ENCODE measurements at places on chromosomes 2 and 18.

DNA sequence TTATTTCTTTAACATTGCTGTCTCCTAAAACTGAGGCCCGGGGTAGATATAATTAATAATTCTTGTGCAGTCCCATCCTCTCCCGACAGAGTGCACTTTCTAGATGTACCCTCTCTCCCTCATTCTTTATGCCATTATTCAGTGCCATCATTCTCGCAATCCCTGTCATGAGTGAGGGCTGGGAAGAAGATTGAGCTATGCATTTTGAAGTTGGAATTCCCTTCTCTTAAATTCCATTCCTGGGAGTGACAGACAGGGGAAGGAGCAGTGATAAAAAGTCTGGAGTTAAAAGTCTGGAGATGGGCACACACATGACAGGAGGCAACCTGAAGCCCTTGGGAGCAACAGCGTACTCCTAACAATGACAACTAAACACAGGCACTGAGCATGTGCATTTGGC, 2.6 kb upstream of the KCNE4 start:
- no peak for DNase-seq

- no peak for DNase-seq
Observed at GRCh38 chr2:181660181-181660580, 3.3 kb upstream of the CERKL start.

DNA sequence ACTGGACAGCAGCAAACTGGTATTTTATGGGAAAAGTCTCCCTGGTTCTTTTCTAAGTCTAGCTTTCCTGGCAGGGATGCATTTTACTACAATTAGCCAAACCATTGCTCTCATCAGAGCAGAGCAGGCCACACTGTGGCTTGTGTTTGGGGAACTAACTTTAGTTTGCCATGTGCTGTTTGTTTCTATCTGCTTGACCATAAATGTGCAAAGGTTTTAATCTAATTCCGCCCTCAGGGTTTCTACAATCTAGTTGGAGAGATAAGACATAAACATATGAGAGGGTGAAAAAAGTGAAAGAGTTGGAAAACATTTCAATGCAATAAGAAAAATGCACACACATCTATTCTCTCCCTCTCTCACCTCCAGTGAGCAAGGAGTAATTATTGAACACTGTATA, 86.9 kb upstream of the MAPK4 start:
- no peak for DNase-seq

DNA sequence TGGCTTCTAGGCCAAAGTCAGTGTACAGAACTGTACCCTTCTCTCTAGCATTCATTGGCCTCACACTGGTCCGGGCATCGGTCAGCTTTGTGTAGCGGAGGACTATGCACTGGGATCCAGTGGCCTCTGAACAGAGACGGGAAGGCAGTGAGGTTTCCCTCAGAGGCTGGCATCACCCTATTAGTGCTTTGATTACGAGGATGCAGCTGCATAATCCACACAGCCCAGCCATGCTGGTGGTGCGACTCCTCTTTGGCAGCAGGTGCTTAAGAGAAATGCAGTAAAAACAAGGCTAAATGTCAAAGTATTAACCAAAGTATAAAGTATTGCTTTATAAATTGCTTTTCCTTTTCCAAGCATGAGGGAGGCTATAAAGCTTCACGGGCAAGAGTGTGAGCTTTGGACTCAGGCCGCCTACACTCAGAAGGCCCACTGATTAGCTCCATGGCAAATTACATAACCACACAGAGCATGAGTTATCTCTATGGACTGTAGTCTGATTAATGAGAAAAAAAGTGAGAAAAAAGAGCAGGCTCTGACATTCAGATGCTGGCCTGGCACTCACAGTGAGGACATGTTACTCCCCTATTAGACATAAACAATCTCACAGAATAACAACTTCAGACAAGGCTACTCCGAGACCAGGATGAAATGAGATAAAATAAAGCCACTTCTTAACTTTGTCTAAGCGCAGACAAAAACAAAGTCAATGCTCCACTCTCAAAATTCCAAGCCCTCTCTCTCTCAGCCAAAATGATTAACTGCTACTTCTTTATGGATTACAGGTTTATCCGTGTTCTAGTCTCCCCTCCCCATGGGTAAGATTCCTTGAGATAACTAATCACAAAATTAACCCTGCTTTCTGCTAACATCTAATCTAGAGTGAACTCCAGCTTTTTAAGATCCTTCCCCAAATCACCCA, 6.4 kb upstream of the CRYGC start:
- no peak for DNase-seq

GRCh38 chr2:73112026-73112912, 479 bp downstream of the RAB11FIP5 start:
- DNase-seq, result peak; percentile 45

- no peak for DNase-seq
Observed at GRCh38 chr2:175823002-175823706, 178.9 kb downstream of the LNPK start.

- DNase-seq, result no peak
Observed at GRCh38 chr2:9300829-9301453, 94.3 kb downstream of the ASAP2 start.

DNA sequence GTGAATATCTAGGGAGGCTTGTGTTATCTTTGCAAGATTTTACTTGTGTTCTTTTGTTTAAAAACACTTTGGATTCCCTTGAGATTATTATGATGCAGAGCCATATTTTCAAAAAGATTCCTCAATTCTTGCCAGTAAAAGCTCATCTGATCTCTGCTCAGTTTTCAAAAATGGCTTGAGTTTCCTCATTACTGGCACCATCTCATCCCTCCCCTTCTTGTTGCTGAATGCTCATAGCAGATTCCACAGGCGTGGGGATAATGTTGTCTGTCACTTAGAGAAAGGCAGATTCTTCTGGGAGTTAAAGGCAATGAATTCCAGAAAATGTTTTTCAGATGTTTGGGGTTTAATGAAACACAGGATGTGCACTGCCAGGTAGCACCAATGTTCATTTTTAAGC, 170.4 kb upstream of the TANK start:
- DNase-seq, result no peak

DNA sequence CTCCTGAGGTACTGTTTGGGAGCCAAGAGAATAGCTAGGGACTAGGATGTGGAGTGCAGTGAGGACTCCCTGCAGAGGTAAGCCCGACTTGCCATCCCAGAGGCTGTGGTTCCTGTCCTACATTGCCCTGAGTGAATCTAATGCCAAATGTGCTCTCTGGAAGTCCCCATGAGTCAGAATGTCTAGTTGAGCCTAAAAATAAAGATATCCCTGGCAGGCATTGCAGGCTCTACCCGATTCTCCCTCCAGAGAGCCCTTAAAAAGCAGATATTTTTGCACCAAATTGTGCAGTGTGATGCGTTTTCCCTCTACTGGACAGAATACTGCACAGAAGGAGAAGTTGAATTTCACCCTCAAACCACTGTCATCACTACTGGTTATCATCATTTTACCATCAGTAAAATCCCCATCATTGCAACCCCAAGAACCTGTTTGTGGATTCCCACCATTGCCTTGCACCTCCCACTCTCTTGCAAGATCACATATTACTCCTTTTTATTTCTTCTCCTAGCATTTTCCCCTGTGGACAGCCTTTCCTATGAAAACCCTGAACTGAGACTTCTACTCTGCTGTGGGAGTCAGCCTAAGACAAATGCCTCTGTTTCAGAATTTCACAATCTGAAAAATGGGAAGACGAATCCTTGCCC, 98.0 kb downstream of the MARCHF4 start:
- DNase-seq, result no peak

DNA sequence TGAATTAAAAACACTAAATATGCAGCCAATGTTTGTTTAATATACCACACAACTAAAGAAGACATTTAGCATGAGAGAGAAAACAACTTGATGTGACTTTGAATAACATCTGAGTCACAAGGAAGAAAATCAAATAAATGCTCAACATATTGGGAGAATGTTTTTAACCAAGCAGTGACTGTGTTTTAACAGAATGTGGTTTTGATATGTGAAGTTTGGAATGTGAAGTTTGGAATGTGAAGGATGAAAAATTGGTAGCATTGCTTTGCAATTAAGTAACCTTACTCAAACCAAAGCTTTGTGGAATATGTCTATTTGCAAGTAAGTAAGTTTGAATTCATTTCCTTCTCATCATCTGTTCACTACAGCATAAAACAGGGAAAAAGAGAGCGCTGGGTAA, 128.2 kb upstream of the DNAJC10 start:
- no peak for DNase-seq

GRCh38 chr2:180716186-180717180, 263.9 kb upstream of the UBE2E3 start:
- DNase-seq, result no peak

- peak; percentile 47 for DNase-seq
Observed at GRCh38 chr2:216636551-216637450, 3.6 kb downstream of the IGFBP2 start.

GRCh38 chr2:232489516-232490220, 2.0 kb upstream of the ECEL1 start:
- peak; percentile 18 for DNase-seq

- DNase-seq, result no peak
Observed at GRCh38 chr18:10130606-10131005, 216.8 kb downstream of the VAPA start.

- no peak for DNase-seq
Observed at GRCh38 chr2:67240507-67240906, 156.6 kb upstream of the ETAA1 start.

DNA sequence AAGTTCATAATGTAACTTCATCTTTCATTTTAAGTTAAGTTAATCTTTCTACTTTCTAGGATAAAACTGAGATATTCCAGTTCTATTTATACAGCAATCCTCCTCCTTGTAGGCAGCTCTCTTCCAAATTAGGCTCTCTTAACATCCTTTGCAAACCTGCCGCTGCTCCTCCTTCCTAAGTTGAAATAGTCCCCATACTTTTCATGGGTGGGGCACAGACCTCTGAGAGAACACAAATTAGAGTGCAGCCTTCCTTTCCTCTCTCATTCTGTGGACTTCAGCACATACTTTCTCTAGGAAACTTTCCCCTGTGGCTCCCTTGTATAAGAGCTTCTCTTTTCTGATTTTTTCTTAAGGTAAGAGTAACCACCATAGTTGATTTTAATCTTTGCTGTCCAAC, 28.3 kb downstream of the TWSG1 start:
- DNase-seq, result no peak

DNA sequence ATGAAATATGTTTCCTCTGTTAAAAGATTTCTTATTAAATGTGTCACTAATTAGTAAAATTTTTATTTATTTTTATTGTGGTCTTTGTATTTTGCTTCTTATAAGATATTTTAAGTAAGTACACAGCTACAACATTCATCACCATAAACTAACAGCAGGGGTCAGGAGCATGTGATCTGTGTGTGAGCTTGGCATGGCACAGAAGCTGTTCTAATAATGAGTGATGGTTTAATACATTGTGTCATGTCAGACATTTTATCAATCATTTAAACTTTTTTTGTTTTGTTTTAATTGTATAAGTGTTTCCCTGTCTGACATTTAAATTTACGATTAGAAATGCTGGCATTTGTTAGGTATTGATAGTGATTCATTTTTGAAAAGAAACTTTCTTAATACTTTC, 585.4 kb downstream of the DSC3 start:
- no peak for DNase-seq

GRCh38 chr18:13362607-13363006, 144.0 kb downstream of the LDLRAD4 start:
- DNase-seq, result no peak

DNA sequence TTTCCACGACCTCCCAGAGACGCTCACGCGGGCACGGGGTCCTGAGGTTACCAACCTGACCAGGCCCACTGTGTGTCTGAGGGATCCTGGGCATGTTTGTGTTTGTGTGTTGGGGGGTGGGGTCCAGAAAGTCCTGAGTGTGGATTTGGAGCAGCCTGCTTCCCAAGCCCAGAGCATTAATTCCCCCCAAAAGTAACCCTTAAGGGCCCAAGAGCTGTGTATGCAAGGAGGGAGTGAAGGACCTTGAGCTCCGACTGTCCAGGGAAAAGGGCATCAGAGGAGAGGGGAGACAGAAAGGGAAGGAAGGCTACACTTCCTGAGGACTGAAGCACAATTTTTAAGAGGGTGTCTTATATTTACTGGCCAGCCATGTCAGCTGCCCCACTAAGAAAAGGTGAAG, 5.2 kb upstream of the SIX3 start:
- no peak for DNase-seq

GRCh38 chr2:166388481-166389070, 12.8 kb upstream of the SCN9A start:
- DNase-seq, result peak; percentile 38

DNA sequence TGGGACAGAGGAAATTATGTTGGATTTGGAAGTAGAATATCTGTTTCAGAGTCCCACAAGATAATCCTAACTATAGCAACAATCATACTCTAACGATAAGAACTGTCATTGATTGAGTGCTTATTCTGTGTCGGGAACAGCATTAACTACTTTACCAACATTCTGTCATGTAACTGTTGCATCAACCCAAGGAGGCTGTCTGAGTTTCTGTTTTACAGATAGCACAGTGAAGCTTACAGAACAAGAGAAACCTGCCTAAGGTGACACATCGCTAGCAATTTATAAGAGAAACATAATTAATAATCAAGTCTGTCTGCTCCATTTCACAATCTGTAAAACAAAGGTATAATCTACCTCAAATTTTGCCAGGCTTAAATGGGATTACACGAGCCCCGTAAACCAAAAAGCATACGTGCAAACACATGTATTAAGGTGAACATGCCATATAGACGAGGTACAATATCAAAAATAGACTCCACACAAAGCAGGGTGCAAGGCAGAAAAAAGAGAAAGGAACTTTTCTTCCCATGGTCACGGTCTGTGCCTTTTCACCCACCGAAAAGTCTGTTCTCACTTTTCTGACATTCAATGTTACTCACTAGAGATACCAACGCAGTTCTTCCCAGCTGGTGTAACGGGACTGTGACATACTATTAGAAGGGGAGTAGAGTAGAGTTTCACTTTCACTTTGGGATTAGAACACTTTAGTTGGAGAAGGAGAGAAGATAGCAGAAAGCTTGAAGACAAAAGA, 37.2 kb upstream of the SLC8A1 start:
- no peak for DNase-seq

GRCh38 chr2:108988076-108988795, 784 bp downstream of the EDAR start:
- DNase-seq, result no peak

- DNase-seq, result no peak
Observed at GRCh38 chr2:59711121-59711520, 842.3 kb downstream of the BCL11A start.

GRCh38 chr2:170715062-170715931, at the start of gene SP5:
TSS of gene SP5 (plus strand) at chr2:170715337. CDS start at chr2:170715513, 176 bp downstream.
- peak; percentile 47 for DNase-seq

All from left hindlimb (tissue), 1 donor.